ENCODE measurements at places on chromosomes 12 and 14. TPM values are rescaled to one million over a fixed set of nuclear protein-coding genes. Genes with fewer than 3 reads are reported as not detected.
A peak's percentile ranks its signal among the peaks of the same experiment; 100 is the strongest.

Gene PROX2
- not detected for total RNA-seq

Gene SLC38A4
- 219 TPM for total RNA-seq

Gene CLMN
- 6.0 TPM for total RNA-seq

DNA sequence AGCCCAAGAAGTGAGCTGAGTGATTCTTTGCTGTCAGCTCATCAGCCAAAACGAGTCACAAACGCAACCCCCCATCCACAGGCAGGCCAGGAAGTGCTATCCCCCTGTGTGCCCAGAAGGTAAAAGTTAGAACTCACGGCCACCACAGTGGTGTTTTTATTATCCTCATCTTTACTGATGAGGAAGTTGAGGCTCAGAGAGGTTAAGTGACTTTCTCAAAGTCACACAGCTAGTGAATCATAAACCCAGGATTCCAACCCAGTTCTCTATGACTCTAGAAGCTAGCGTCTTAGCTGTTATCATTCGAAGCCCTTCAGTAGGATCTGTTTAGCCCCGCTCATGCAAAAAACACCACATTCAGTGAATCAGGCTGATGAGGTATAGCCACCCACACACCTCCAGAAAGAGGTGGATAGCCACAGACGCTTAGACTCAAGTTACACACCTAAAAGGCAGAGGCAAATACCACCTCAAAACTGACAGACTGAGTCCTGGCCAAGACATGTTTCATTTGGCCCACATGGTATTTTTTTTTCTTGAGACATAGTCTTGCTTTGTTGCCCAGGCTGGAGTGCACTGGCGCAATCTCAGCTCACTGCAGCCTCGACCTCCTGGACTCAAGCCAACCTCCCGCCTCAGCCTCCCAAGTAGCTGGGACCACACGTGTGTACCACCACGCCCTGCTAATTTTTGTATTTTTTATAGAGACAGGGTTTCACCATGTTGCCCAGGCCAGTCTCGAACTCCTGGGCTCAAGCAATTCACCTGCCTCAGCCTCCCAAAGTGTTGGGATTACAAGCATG, 100.7 kb downstream of the SCARB1 start:
- DNase-seq = no peak

Gene REP15
- 2.1 TPM for total RNA-seq

DNA sequence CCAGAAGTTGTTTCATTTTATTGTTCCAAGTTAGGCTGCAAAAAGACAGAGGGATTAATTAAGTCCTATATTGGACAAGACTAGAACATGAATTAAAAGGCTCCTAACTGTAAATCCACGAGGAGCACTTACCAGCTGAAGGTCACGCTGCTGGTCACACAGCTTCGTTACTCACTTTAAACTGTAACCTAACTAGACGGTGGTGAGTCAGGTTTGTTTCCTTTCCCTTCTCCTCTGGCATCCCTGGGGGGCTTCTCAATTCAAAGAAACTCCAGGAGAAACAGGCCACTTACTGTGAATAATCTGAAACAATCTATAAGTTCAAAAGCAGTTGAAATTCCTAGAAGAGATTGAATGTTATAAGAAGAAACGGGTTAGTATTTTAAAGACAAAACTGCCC, 331.4 kb downstream of the BCAT1 start:
- no peak for DNase-seq

GRCh38 chr12:11785712-11786111, 136.2 kb downstream of the ETV6 start:
- DNase-seq = no peak

- DNase-seq = no peak
These were observed 7.2 kb upstream of the FOXN3 start for GRCh38 chr14:89424241-89424640.

- peak; percentile 85 for DNase-seq
These were observed 5.5 kb upstream of the CISTR start for GRCh38 chr12:53757101-53757770.

Gene TMEM63C
- total RNA-seq = 0.25 TPM

DNA sequence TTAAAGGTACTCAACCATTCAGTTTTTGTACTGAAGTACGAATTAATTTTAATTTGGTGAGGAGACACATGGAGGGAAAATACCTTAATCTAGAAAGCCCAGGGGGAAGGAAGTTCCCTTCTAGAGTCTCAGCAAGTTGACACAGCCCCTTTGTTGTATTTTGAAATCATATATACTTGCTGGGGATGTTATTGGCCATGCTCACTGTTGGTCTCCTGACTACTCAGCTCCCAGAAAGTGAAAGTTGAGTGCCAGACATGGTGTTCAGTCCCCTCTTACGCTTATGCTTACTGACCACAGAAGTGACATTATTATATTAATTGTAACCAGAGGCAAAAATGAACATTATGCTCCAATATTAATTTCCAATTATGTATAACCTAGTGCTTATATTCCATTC, 28.1 kb downstream of the ARF6 start:
- DNase-seq = no peak

DNA sequence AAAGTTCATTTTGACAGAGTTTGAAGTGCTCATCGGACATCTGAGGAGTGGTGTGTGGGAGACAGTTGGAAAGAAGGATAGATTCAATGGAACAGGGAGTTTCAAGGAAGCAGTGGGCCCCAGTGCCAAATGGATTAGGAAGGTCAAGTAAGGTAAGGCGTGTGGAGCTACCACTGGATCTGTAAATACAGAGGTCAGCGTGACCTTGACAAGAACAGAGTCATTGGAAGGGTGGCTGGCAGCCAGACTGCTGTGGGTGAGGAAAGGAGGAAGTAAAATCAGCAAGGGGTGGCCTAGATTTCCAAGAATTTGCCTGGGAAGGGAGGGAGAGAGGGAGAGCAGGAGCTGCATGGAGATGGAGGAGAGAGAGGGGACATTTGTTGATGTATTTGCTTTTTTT, 68.2 kb upstream of the IGF1 start:
- no peak for DNase-seq

GRCh38 chr14:104341532-104342434, 203.4 kb downstream of the KIF26A start:
- DNase-seq = peak; percentile 60

DNA sequence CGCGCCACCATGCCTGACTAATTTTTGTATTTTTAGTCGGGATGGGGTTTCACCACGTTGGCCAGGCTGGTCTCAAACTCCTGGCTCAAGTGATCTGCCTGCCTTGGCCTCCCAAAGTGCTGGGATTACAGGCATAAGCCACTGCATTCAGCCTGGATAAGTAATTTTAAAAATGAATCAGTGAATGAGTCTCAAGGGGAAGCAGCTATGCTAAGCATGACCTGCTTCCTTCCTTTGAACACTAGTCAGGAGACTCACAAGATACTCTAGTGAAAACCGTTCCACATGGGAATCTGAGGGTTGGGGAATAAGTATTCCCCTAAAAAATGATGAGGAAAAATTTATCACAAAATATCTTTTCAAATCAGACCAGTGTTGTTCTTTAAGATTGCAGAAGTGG, 10.7 kb upstream of the FAM234B start:
- DNase-seq = no peak

Gene SERPINA3
- total RNA-seq = 2,087 TPM

DNA sequence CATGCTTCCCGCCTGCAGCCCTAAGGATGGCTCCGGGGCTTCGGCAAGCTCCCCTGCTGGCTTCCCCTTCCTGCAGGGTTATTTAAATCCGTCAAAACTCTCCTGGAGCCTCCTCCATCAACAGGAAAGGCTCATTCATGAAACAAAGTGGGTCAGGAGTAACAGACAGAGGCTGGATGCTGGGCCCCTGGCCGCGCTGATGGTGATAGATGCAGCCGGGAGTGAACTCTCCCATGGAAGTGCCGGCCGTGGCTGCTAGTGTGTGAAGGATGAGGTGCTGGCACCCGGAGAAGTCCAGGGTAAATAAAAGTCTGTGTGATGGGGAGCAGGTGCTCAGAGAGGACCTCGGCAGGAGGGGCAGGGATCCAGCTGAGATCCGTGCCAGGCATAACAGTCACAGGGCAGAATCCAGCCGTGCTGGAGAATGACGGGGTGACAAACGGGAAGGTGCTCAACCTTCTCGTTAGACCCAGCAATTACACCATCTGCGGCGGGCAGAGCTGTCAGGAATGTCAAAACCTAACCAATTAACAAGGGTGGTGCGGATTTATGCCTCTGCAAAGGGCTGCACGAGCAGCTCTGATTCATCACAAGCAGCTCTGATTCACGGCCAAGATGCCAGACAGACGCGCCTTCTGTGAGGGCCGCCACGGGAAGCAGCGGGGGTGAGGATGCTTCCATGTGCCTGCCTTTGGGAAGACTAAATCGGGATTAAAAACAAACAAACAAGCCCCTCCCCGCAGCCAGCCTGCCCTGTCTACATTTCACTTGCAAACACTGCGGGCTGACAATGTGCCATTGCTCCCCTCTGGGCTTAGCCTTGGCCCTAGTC, 55.6 kb downstream of the SYNE3 start:
- no peak for DNase-seq

DNA sequence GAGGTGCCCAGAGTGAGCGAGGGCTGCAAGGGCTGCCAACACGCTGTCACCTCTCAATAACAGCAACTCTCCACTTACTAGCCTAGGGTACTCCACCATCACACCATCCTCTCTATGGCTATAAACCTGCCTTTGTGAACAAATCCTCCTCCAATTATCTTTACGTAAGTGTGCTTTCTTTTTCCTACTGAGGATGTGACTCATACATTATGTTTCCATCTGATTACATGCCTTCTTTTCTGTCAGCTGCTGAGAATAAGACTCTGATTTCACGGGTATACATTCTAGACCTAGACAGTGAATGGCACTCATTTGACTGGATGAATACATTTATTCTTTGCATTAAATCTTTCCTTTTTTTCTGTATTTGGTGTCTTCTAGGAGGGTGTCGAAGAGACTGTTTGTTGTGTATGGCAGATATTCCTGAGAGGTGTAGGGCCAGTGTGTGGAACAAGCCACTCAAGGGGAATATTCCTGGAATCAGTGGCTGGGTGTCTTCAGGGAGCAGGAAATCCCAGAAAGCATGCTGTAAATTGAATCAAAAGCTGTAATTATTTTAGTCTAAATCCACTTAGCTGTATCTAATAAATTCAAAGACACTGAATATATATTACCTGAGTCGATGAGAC, 327.3 kb upstream of the TMTC1 start:
- DNase-seq = no peak

Gene TPPP2
- 5.9 TPM for total RNA-seq

Gene ABCD2
- total RNA-seq = under 0.01 TPM

Gene BDKRB2
- 0.19 TPM for total RNA-seq

DNA sequence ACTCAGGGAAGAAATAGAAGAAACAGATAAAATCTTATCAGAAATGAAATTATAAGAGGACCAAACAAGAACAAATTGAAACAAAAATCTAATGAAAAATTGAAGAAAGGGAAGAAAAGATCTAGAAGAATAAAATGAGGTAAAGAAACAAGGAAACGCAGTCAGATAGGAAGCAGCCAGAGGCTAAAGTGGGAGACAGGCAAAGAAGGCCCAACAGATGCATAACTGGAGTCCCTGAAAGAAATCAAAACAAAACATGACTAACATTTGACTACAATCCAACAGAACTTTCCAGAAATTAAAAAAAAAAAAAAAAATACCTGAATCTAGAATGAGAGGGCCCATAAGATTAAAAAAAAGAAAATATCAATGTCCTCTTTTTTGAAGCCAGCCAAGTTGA, 65.6 kb downstream of the AMN start:
- DNase-seq = no peak

DNA sequence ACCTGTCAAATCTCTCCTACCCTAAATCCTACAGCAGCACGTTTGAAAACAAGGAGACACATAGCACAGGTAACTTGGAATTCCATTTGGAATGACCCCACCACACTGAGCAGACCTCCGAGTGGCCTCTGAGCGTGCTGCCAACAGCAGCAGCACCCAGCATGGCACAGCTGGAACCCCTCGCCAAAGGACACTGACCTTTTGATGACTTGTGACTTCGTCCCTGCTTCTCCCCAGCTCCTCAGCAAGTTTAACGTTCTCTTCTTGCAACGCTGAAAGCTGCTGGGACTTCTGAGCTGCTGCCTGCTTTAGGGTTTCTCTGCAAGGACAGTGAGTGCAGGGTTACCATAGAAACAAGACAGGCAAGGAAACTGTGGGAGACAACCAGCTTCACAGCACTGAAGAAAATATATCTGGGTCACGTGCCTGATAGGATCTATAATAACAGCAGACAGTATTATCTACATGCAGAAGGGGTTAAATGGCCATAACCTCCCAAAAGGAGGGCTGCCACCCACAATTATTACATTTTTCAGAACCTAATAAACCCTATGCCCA, 43.3 kb upstream of the VPS33A start:
- no peak for DNase-seq

DNA sequence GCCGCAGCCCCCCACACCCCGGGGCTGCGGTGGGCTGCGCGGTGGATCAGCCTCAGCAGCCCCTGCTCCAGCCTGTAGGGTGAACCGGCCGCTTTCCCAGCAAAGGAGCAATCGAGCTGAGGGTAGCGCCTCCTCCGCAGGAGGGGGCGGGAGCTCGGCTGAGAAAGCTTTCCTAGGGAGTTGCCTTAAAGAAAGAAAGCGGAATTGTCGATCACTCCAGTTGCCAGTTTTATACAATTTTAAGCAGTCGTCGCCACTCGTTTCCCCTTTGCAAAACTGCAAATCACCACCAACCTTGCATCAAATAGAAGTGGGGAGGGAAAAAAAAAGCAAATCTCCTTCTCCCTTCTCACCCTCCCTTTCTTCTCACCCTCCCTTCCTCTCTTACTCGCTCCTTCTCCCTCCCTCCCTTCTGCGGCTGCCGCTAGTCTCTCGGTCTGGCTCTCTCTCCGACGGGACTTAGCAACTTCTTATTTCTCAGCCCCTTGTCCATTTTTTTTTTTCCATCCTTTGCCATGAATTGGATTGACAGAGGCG, at the start of gene PDE3A:
Gene PDE3A, plus strand, starts transcription at position 424 of the 537 bp plus-strand sequence. CDS start 748 bp downstream, outside the sequence.
- peak; percentile 35 for DNase-seq

Gene JAG2
- total RNA-seq = 1.0 TPM

Gene EPYC
- not detected for total RNA-seq

GRCh38 chr12:102821149-102821548, 95.9 kb downstream of the PAH start:
- DNase-seq = no peak

DNA sequence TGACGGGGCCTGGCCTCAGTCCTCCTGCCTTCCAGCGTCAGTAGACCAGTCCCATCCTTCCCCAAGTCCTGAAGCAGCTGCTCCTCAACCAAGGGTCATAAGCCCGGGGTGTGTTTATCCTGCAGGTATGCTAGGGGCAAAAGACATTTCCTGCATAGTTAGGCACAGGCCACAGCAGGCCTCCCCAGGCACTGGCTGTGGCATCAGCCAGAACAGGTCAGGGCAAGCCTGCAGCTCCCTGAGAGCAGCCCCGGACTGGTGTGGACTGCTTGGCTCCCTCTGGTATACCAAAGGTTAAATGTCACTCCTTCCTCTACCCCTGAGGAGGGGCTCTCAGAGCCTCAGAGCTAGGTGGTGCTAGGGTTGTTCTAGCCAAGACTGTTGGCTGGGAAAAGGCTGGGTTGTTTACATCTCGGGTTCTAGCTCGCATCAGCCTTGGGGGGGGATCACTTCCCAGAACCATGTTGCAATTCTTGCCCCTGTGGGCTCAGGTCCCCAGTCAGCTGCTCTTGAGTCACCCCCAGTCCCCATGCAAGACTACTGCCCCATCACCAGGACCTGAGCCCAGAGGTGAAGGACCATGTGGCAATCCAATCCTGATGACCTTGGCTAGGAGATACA, 2.9 kb downstream of the MMP14 start:
- DNase-seq = no peak

- DNase-seq = no peak
These were observed 329.3 kb upstream of the OR4E1 start for GRCh38 chr14:22002860-22003284.

GRCh38 chr12:108947097-108947496, 67.2 kb downstream of the DAO start:
- DNase-seq = no peak

Gene CKAP4
- total RNA-seq = 23.1 TPM

GRCh38 chr14:91372671-91373495, 44.7 kb downstream of the CCDC88C start:
- peak; percentile 77 for DNase-seq

Gene P2RX2
- total RNA-seq = not detected
